ENCODE measurements at places on chromosomes 3 and 15.
A peak's percentile ranks its signal among the peaks of the same experiment; 100 is the strongest.

GRCh38 chr3:126355251-126355650 is 2.0 kb downstream of the KLF15 start:
- no peak for DNase-seq

GRCh38 chr15:27783678-27784077 is 315.4 kb downstream of the OCA2 start:
- DNase-seq: no peak

DNA sequence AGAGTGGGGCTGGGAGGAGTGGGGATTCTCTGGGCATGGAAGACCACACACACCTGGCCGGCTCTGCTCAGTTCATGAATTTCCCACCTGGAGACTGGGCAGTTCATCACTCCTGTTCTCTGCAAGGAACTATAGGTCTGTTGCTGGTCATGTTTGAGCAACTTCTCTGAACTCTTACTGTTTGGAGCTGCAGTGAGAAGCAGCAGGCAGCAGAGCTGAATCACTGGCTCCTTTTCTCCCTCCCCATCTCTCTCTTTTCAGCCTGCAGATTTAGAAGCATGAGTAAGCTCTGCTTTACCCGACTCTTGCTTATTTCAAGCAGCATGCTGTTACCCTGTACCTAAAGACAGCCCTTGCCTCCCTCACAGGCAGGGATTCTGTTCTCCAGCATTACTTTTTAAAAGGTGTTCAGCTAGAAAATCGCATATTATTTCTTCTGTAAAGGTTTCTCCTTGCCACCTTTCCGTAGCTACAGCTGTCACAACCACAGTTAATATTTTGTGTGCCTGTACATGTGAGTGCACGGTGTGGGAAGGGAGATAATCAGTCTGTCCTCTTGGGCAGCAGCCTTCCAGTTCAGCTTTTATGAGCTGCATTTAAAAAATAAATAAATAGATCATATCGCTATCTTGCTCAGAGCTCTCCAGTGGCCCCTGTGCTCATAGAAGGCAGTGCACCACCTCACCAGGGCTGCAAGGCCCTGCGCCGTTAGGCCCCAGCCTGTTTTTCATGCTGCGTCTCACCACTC is 131.6 kb downstream of the CHCHD6 start:
- no peak for DNase-seq

DNA sequence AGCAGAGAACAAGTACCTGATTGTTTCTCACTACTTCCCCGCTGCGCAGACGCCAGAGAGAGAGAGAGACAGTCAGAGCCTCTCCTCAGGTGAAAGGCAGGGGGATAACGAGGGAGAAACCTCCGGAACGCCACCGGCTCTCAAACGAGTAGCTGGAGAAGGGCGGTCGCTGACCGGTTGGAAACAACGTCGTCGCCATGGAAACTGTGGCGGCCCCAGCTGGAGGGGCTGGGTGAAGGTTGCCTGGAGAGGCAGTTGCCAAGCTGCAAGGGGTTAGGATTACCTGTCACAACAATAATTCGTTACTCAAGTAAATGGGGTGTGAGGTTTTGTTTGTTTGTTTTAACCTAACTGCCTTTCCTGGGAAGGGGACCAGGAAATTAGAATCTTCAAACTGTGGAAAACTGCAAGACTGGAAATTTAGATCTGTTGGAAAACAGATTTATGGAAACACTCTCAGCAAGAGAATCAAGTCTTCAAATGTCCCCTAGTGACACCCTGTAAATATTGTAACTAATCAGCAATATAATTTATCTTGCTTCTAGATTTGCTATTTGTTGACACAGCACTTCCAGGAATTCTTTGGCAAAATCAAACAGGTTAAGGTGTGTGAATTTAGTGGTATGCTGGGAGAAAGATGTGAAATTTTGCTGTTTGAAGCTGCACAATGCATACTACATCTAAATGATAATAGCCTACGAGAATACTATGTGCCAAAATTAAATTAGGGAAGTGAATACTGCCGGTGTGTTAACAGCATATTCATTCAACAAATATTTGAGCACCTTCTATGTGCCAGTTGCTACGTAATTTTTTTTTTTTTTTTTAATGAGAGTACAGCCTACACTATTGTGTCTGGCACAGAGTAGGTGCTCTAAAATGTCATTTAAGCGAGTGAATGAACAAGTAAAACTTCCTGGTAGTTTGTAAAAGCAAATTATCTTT is at the start of gene DNAH12:
Gene DNAH12 (minus strand): TSS at position 164 of the 945 bp plus-strand sequence. CDS start 1,474 bp downstream, outside the sequence.
- peak; percentile 46 for DNase-seq

GRCh38 chr3:143277531-143277930 is 158.0 kb downstream of the CHST2 start:
- DNase-seq: no peak

- DNase-seq: no peak
Observed at GRCh38 chr3:73786321-73786807, 161.6 kb upstream of the PDZRN3 start.

- peak; percentile 0 for DNase-seq
Observed at GRCh38 chr15:99449514-99449913, 116.3 kb upstream of the MEF2A start.

- DNase-seq: no peak
Observed at GRCh38 chr3:85781806-85782205, 823.0 kb downstream of the CADM2 start.

GRCh38 chr15:31169558-31169957 is 68.0 kb upstream of the TRPM1 start:
- DNase-seq: peak; percentile 18

DNA sequence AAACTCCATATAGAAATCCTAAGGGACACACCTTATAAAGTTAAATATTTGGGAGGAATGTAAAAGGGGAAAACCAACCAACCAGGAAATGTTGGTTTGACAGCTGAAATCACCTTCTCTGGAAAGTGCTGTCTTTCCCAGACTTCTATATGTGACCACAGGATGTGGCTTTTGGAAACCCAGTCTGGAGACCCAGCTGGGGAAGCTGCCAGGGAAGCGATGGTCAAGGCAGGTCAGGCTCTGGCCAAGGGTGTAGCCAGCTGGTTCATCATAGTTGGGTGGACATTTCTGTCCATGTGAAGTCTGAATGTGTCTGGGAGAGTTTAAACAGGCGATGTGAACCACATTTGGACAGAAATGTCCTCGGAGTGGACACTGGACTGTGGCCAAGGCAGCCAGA is 73.9 kb downstream of the ARNT2 start:
- DNase-seq: no peak

DNA sequence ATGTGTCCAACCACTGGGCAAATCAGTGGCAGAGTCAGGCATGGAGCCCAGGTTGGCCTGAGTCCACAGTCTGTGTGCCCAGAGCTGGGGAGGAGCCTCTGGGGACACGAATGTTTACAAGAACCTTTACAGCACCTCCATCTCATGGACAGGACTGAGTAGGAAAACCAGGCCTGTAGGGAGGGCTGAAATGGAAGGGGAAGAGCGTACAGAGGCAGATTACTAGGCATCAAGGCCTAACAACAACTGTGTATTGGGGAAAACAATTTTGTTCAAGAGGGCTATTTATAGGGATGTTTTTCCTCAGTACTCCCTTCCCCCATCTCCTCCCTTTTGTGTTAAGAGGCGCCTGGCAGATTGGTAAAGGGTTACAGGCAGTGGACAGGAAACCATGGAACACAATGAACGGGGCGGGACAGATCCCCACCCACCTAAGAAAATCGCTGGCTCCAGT is 15.1 kb upstream of the ARHGAP31 start:
- DNase-seq: no peak

- DNase-seq: no peak
Observed at GRCh38 chr3:64943866-64944265, 256.1 kb upstream of the ADAMTS9 start.

DNA sequence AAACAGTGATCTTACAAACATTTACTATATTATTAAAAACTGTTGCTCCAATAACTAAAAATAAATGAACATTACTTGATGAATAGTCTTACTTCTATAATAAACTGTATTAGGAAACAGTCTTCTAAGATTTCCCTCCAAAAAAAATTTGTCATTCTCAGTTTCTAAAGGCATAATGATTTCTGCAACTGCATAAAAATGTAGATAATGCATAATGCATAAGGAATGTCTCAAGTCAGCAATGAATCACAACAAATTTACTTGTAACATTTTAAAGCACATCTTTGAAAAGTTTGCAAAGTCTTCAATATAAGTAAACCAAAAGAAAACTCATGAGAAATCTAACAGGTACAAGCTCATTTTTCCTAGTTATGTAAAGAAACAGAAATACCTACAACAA is 113.5 kb downstream of the VPS13C start:
- DNase-seq: no peak

GRCh38 chr3:169285057-169286033 is 378.2 kb downstream of the MECOM start:
- no peak for DNase-seq

GRCh38 chr3:49673121-49673714 is 933 bp upstream of the APEH start:
- no peak for DNase-seq

DNA sequence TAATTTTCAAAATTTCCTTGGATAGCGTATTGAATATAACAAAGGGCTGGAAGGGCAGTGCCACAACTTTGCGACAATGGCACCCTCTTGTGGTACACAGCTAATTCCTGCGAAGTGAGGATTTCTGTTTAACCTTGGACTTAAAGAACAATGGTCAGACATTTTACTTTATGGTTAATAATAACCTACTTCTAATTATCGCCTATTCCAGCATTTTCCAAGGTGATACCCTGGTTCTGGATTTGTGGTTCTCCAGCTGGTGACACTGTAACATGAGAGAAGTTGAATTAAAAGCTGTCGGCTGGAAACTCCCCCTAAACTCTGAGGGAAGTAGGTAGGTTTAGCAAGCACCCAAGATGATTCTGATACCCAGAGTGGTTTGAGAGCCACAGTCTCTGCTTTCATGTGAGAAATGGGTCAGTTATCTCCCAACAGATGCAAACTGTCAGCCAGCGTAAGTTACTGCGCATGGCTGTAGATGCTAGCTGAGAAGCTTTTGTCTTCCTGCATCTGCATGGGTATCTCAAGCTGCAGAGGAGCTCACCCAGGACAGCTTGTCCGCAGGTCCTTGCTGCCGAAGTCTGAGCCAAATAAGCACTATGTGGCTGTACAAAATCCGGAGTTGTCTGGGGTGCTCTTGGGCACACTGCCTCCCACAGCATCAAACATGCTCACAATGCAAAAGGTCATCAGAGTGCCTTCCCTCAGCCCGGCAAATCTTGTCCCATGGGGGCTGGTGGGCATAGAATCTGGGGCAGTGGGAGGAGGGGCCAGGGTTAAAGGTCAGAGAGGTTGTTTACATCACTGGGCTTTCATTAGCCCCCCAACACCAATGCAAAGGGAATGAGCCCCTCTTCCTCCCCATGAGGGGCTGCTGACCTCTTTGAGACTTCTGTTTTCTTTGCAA is 6.6 kb upstream of the CHSY1 start:
- peak; percentile 58 for DNase-seq

DNA sequence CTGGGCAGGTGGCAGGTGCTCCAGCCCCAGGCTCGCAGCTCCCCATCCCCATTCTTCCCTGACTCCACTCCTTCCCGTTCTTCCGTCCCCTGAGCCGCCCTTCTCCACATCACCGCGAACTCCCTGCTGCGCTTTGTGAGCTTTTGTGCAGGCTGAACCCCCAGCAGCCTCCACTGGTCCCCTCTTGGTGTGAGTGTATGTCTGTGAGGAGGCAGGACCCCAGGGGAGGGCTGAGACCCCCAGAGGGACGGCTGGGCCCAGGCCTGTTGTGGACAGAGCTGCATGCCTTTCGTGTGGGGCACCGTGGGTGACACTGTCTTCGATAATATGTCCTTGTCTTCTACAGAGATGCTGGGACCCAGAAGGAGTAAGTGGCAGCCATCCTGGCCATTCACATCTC is 7.3 kb upstream of the ITIH3 start:
- DNase-seq: no peak

- DNase-seq: no peak
Observed at GRCh38 chr3:45135959-45136358, 10.2 kb downstream of the CDCP1 start.

- peak; percentile 42 for DNase-seq
Observed at GRCh38 chr3:46812237-46812791, 50.9 kb downstream of the MYL3 start.

DNA sequence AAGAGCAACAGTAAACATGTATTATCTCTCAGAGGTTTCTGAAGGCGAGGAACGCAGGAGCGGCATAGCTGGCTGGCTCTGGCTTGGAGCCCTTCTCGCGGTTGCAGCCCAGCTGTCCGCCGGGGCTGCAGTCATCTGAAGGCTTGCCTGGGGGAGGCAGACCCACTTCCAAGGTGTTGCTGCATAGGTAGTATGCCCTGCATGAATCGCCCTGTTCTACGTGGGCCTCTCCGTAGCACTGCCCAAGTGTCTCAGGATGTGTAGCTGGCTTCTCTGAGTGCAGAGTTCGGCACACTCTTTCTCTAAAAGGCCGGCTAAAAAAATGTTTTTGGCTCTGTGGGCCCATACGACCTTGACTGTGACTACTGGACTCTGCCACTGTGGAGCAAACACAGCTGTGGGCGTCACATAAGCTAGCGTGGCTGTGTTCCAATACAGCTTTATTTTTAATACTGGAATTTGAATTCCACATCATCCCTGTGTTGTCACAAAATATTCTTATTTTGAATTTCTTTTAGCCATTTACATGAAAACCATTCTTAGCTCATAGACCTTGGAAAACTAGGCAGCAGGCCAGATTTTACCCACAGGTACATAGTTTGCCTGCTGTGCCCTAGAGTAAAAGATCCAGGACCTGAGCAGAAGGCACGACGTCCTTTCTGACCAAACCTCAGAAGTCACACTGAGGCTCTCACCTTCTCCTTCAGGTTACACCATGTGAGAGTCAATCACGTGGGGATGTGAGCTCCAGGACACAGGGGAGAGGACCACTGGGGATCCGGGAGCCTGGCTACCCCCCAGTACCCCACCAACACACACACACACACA is 55.9 kb downstream of the PGPEP1L start:
- DNase-seq: no peak

DNA sequence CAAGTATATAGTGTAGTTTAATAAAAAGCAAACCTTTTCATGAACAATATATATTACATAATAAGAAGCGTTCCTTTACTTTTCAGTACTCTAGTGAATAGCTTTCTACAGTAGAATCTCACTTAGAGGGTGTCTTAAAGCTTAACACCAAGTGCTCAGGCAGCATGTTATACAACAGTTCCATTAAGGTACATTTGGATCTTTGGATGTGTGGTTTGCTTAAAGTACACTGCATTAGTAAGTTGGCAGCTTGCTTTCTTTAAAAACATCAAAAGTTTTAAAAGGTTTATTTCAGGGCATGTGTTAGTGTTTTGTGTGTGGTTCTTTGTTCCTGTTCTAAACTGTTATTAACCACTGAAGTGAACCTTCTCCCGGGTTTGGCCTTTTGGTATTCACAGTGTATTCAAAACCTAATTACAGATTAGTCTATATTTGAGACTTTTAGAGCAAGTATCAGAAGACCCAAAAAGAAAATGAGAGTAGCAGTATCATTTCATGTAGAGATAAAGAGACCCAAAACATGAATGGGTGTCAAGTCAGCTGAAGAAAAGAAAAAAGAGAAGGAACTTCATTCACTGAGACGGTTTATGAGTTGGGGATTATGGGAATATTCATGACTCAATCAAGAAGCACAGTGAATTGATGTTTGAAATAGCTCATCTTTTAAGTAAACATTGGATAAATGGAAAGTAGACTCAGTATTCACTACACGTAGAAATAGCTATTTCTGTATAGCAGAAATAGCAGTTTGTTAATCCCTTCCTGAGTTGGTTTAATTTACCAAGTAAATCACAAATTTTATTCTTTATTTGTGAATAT is 93.9 kb downstream of the OPA1 start:
- no peak for DNase-seq
